GM23248 (cell line): ENCODE measurements at places on chromosomes 12 and 14. TPM values are rescaled to one million over a fixed set of nuclear protein-coding genes. Genes with fewer than 3 reads are reported as not detected.

- H3K27me3 ChIP-seq = no peaks in the 10 kb centered on the region
- DNase-seq = no peak
- H3K4me1 ChIP-seq = peaks cover 26% of the 10 kb centered on the region
- no peak overlapping the region for H3K27ac ChIP-seq
- H3K4me3 ChIP-seq = no peak overlapping the region
Observed at GRCh38 chr14:61112506-61112905, 131.5 kb downstream of the SLC38A6 start.

DNA sequence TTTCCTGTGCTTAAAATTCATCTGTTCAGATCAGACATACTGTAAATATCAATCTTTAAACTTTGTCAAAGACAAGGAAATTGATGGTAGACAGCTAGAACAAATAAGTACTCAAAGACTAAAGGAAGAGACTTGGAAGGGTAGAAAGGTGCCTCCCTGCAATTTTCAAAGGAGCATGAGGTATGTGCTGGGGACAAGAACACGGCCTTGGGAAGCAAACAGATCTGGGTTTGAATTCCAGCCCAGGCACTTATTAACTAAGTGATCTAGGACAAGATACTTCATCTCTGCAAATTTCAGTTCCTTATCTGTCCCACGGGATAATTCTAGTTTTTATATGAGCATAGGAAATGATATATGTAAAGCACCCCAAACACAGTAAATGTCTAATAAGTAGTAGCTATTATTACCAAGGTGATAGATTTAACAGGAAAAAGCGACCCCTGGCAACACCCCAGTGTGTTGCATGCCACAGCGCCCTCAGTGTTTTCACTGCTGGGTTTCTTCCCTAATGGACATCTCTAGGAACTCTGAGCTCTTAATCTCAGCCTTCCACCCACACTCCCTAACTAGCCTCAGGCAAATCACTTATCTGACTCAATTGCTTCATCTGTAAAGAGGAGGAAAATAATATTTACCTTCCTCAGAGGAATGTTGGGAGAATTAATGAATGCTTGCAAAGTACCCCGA lies 44.7 kb upstream of the BMP4 start:
- H3K36me3 ChIP-seq = no peaks in the 10 kb centered on the region
- H3K4me3 ChIP-seq = no peak overlapping the region
- H3K27ac ChIP-seq = no peak overlapping the region
- H3K4me1 ChIP-seq = peaks cover 28% of the 10 kb centered on the region
- DNase-seq = no peak

The SLCO1C1 gene
- polyA plus RNA-seq = not detected in 2 replicates

GRCh38 chr12:112466011-112466422 lies 47.3 kb downstream of the PTPN11 start:
- no peak for DNase-seq
- 0 out of 2 replicates have a peak, but pooled peaks cover 11% of the 10 kb centered on the region for H3K36me3 ChIP-seq
- H3K27me3 ChIP-seq = no peaks in the 10 kb centered on the region
- H3K27ac ChIP-seq = no peak overlapping the region
- H3K4me3 ChIP-seq = no peak overlapping the region

The APOLD1 gene
- 3.4 and 3.8 TPM in 2 replicates for polyA plus RNA-seq

- no peaks in the 10 kb centered on the region for H3K36me3 ChIP-seq
- no peak overlapping the region for H3K27ac ChIP-seq
- no peaks in the 10 kb centered on the region for H3K4me1 ChIP-seq
- no peaks in the 10 kb centered on the region for H3K27me3 ChIP-seq
- DNase-seq = no peak
Observed at GRCh38 chr12:128840862-128841468, 12.3 kb upstream of the GLT1D1 start.

DNA sequence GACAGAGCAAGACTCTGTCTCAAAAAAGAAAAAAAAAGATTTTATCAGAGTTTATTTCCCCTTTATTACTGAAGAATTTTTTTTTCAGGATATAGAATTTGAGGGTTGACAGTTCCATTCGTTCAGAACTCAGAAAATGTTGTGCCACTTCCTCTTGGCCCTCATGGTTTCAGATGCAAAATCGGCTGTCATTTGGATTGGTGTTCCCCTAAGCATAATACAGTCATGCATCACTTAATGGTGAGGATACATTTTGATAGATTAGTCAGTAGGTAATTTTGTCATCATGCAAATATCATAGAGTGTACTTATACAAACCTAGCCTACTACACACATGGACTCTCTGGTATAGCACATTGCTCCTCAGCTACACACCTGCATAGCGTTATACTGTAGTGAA lies 263.9 kb upstream of the RTL1 start:
- H3K27me3 ChIP-seq = no peaks in the 10 kb centered on the region
- H3K27ac ChIP-seq = no peak overlapping the region
- peak; percentile 6 for DNase-seq

The EML1 gene
- 14.8 and 15.0 TPM in 2 replicates for polyA plus RNA-seq

DNA sequence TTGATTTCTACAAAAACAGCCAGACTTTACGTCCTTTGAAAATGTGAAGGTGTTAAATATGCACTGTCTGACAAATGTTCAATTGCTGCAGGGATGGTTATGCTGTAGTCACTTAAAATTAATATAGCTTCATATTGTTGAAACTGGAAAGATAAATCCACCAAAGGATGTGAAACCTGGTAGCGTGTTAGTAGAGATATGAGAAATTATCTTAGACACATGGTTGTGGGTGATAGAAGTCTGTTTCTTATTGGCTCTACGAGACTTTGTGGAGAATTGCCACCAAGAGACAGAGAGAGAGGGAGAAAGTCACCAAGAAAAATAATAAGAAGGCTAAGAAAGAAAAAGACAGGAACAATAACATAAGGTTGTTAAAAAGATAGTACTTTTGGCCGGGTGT lies 2.6 kb upstream of the CAPRIN2 start:
- H3K4me3 ChIP-seq = no peak overlapping the region
- H3K27ac ChIP-seq = no peak overlapping the region
- no peaks in the 10 kb centered on the region for H3K27me3 ChIP-seq
- peaks cover 4% of the 10 kb centered on the region; the same call in 1 of the 2 replicates for H3K36me3 ChIP-seq
- DNase-seq = no peak

The PTPRB gene
- polyA plus RNA-seq = 3.8 and 5.1 TPM in 2 replicates

- H3K27ac ChIP-seq = no peak overlapping the region
- peaks cover 26% of the 10 kb centered on the region for H3K4me1 ChIP-seq
- DNase-seq = peak; percentile 24
- H3K27me3 ChIP-seq = no peaks in the 10 kb centered on the region
- no peak overlapping the region for H3K4me3 ChIP-seq
- H3K36me3 ChIP-seq = peaks cover 7% of the 10 kb centered on the region
Observed at GRCh38 chr14:29724991-29725390, 202.7 kb downstream of the PRKD1 start.

- no peaks in the 10 kb centered on the region for H3K4me1 ChIP-seq
- H3K4me3 ChIP-seq = no peak overlapping the region
- no peaks in the 10 kb centered on the region; the same call in 1 of the 2 replicates for H3K36me3 ChIP-seq
- no peak for DNase-seq
- H3K27me3 ChIP-seq = no peaks in the 10 kb centered on the region
Observed at GRCh38 chr12:49642370-49642802, 19.0 kb downstream of the PRPF40B start.

DNA sequence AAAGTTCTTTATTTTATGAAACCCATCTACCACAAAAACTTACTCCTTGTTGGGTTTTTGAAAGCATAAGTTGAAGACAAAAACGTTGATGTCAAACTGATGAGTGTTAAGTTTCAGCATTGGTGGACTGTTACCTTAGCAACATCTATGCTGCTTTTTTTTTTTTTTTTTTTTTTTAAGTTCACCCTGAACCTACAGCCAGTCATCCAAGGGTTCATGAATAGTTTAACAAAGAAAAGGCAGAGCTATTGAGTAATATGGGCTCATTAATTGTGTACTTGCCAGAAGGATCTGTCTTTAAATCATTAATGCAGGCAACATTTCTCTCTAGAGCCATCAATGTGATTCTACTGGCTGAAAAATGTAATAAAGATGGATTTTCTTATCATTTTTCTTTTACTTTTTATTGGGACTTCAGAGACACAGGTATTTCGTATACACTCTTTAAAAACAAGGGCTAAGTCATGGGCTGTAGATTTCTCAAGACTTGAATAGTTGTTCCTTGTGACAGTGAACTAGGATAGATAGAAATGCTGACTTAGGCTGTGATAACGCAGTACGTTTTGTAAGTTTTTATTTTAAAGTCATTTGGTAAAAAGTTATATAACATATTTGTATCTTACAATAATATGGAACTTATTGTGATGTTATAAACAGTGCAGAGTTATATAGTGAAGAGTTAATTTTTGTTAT lies at the start of gene PTPRQ:
PTPRQ (plus strand) TSS at position 262 of the 693 bp plus-strand sequence; CDS start at position 373, 111 bp downstream.
- peaks cover 48% of the 10 kb centered on the region for H3K4me1 ChIP-seq
- H3K36me3 ChIP-seq = no peaks in the 10 kb centered on the region
- H3K4me3 ChIP-seq = peak within 1 kb of the TSS; percentile 19
- peak; percentile 43 for DNase-seq
- no peak within 1 kb of the TSS for H3K27ac ChIP-seq
